ENCODE measurements at places on chromosomes 13 and 19. TPM values are rescaled to one million over a fixed set of nuclear protein-coding genes. Genes with fewer than 3 reads are reported as not detected.

SLITRK6 gene
- total RNA-seq = 75.8 TPM

DNA sequence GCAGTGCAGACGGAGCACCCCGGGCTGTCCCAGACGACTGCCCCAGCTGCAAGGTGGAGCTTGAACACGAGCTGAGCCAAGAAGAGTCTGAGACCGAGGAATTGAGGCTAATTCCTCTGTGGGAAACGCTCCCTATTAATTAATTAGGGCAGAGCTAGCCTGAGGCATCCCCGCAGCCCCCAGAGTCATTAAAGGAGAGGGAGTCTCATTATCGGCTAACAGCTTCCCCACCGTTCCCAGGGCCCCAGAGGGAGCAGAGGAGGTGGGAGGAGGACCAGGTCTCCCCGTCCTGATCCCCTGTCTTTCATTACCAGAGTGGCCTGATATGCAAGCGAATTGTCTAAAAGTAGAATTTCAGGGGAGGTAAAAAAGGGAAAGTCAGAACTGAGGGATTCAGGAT, 13.1 kb upstream of the SLC1A6 start:
- no peak for DNase-seq

DNA sequence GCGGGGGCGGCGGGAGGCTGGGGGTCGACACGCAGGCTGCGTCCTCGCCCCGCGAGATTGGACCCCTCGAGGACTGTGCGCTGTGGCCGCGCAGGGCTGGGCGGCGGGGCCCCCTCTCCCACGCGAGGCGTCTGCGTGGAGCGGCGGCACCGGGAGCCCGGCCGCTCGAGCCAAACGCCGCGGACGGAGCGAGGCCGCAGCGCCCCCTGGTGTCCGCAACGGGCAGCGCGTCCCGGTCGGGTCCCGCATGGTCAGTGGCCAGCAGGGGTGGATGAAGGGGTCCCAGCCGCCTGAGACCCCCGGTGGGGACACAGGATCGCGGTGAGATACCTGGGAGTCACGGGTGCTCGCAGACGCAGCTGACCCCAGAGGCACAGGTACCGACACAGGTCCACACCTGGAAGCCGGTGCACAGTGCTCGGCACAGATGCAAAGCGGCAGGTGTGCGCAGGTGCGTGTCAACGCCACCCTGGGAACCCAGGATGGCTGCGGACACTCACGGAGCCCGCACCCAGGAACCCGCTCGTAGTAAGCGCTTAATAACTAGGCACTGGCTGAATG, 2.1 kb upstream of the CIRBP start:
- DNase-seq = no peak

- no peak for DNase-seq
Measured at GRCh38 chr19:12838182-12838885, at the start of gene MAST1. Gene MAST1 (plus strand): TSS chr19:12838515. CDS start chr19:12838573, 58 bp downstream.

GRCh38 chr19:30395283-30395682, 23.1 kb downstream of the ZNF536 start:
- DNase-seq = no peak

GRCh38 chr19:50835785-50836542, 2.6 kb upstream of the KLK15 start:
- DNase-seq = no peak

DNA sequence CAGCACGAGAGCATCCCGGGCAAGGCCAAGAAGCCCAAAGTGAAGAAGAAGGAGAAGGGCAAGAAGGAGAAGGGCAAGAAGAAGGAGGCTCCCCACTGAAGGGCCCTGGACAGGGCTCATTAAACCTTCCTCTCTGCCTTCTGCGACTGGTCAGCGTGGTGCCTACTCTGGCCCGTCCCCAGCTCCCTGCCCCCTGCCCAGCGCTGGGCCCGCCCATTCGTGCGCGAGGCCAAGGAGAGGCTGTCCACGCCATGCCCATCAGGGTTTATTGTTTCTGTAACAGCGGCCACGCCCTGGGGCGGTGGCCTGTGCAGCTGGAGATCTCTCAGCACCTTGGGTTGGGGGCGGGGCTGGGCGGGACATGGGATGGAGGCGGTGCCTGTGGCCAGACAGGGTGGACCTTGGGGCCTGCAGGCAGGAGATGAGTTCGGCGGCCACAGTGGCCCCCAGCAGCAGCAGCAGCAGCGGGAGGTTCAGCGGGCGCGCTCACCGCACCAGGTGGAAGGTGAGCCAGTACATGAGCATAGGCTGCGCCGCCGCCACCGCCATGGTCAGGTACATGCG, 897 bp downstream of the C19orf33 start:
- DNase-seq = no peak

- DNase-seq = no peak
Measured at GRCh38 chr19:40571005-40571318, 5.7 kb upstream of the SHKBP1 start.

DNA sequence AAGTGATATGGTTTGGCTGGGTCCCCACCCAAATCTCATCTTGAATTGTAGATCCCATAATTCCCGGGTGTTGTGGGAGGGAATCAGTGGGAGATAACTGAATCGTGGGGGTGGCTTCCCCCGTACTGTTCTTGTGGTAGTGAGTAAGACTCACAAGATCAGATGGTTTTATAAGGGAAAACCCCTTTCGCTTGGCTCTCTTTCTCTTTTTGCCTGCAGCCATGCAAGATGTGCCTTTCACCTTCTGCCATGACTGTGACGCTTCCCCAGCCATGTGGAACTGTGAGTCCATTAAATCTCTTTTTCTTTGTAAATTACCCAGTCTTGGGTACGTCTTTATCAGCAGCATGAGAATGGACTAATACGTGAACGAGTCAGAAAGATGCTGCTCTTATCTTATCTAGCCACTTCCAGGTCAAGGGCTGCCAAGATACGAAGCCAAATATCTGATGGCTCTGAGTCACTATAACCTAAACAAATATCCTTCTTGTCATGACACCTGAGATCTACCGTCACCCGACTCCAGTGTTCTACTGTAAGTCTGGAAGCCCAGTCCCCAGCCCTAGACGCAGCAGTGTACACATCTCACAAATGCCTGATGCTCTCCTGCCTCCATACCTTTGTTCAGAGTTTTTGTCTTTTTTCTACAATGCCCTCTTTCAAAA, 45.9 kb downstream of the SLC15A1 start:
- DNase-seq = no peak

DNA sequence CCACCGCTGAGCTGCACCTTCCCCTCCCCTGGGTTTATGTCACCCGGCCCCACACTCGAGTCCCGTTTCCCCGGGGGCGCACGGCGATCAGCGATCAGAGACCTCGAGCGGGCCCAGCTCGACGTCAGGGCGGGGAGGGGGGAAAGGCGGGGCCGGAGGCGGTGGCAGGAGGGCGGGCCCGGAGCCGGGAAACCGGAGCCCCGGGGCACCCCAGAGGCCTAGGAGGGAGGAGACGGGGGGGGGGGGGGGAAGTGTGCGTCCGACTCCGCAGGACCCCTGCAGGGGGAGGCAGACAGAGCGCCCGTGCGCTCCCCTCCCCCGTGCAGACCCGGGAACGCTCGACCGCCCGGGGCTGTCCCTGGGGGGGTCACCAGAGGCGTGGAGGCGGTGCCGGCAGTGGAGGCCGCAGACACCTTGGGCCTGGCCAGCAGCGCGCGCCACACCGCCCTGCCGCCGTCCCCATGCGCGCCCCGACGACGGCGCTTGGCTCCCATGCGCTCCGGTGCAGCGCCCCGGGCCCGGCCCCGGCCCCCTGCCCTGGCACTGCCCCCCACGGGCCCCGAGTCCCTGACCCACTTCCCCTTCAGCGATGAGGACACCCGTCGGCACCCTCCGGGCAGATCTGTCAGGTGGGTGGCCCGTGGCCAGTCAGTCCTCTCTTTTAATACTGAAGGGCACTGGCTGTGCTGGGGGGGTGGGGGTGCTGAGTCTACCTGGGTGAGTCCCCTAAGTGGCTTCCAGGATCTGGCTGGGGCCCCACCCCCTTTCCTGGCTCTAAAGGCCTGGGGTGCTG, 11.8 kb downstream of the PDE4A start:
- DNase-seq = no peak

DNA sequence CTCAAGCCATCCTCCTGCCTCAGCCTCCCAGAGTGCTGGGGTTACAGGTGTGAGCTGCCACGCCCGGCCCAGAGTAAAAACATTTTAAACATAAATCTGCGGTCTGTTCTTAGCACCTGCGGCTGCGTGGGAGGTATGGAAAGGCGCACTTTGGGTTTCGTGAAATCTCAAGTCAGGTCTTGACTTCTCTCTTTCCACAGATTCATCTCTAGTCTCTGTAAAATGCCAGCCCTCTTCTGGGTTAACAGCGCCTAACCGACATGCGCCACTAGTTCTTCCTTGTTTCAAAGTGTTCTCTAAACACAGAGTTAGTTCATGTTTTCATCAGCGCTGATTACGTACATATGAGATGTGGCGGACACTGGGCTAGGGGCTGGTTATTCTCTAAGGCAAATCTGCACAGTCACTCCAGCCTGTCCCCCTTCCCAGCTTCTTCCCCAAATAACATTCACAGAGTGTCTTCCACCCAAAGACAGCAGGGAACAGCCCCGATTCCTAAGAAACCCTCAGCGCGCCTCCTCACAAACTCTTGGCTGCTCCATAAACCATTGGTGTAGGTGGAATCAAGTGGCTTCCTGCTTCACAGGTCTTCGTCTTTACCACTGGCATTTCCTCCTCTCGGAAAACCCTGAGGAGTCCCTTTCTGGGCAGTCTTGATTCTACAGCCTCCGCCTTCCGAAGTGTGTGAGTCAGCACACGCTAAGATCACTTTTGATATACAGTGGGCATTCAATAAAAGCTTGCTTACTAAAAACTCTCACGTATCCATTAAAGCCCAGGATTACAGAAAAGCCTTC, 1.4 kb downstream of the PARP4 start:
- DNase-seq = no peak

KLK2 gene
- total RNA-seq = not detected

DNA sequence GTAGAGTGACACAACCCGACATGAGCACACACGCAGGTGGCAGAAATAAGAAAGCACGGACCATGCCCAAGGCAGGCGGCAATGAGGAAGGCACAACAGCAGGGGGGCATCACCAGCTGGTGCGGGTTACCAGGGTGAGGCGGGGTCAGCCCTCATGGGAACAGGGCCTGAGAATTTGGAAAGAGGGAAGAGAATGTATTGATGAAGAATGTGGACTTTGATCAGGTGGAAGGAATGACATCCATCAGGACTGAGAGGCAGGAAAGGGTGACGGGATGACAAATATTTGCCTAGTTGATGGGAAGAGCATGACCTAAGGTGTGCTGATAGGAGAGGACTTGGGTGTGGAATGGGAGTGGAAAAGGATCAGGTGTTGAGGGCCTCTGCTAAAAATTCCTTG, 177.5 kb downstream of the ABCC4 start:
- no peak for DNase-seq

C19orf85 gene
- not detected for total RNA-seq

GRCh38 chr13:110553417-110553816, 8.1 kb downstream of the RAB20 start:
- DNase-seq = no peak

- no peak for DNase-seq
Measured at GRCh38 chr19:41698746-41699230, 9.6 kb upstream of the CEACAM5 start.
